ENCODE measurements at places on chromosomes 7 and 10. TPM values are rescaled to one million over a fixed set of nuclear protein-coding genes. Genes with fewer than 3 reads are reported as not detected.

DNA sequence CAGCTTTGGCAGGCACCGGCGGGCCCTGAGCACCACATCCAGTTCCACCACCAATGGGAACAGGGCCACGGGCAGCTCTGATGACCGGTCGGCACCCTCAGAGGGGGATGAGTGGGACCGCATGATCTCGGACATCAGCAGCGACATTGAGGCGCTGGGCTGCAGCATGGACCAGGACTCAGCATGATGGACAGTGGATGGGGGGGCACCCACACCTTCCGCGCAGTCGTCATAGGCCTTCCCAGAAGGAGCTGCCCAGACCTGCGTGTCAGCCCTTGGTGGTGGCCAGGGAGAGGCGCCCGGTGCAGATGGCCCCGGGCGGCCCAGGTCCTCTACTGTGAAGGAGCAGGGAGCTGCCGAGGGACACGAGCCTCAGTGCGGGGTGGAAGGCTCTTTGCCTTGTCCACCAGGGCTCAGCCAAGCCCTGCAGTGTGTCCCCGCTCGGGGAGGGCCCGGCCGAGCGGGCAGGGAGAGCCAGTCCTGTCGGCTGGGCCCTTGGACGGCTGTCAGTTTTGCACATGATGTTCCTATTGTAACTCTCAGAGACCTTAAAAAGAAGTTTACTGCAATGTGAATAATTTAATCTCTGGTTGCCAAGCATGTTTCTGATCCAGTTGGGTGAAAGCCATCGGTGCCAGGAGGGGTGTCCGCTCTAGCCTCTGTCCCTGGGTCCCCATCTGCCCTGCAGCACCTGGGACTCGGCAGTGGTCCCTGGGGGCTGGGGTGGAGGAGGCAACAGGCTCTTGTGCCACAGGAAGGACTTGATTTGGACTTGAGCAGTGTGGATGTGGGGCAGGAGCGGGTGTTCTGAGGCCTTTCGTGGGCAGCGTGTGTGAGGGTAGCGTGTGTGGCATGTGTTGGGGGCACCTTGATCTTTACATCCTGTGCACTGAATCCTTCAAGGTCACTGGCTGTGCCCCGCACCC, 12.6 kb downstream of the NACAD start:
- no peak for DNase-seq

- no peak for DNase-seq
These were observed 29.6 kb downstream of the WBP1L start for GRCh38 chr10:102773320-102773719.

DNA sequence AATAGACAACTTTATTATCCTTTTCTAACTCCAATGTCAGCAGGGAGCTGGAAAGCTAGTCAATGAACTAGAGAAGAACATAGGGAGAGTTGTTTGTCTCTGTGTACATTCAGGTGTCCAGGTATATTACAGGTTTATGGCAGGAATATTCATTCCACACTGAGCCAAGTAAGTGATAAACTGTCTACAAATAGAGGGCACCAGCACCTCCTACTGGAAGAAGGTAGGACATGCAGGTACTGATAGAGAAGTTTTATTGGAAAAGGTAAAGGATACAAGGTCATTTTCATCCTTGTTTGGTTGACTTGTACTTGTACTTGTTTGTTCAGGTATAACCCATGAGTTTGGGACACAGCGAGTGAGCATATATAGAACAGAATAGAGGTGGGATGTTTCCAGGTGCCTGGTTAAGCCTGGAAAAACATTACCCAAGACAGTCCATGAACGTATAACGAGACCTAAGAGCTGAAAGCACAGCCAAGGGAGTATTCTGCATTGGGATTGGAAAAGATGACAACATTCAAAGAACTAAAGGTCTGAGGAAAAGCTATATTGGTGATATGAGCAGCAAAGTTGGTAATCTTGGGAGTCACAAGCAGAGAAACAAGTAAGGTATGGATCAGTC, 61.4 kb upstream of the PPP1R3C start:
- DNase-seq, result peak; percentile 30

DNA sequence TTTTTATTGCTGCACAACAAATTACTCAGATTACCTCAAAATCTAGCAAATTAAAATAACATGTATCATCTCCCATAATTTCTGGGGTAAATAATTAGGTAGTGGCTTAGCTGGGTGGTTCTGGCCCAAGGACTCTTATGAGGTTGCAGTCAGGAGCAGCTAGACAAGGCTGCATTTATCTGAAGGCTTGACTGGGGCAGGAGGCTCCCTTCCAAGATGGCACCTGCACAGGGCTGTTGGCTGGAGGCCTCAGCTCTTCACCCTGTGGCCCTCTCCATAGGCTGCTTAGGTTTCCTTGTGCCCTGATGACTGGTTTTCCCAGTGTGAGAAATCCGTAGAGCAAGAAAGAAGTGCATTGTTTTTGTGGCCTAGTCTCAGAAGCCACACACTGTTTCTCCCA, 34.7 kb upstream of the ELFN1 start:
- no peak for DNase-seq

DNA sequence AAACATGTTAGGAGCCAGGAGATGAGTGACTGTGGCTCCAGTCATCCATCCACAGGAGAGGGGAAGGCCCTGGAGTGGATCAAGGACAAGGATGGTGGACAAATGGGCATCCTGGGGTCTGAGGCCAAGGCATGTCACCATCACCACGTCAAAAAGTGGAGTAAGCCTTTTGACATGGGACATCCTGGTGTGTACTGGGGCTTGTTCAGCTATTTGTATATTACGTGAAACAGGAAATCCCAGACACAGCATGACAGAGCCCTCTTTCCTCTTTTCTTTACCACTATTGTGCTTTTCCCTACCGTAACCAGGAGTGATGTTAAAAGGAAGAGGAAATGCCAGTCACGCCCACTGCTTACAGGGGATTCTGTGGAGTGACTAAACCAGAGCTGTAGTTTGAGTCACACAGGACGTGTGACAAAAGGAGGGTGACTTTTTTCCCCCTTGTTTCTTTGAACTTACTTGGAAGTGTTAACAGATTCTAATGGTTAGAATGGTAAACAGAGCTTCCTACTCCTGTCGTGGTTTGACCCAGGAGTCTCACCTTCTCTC, 15.4 kb downstream of the ACSL5 start:
- DNase-seq, result peak; percentile 68

- DNase-seq, result no peak
These were observed 40.4 kb upstream of the ZNF680 start for GRCh38 chr7:64603271-64603670.

- DNase-seq, result no peak
These were observed 15.2 kb downstream of the PDZD8 start for GRCh38 chr10:117360016-117360415.

DNA sequence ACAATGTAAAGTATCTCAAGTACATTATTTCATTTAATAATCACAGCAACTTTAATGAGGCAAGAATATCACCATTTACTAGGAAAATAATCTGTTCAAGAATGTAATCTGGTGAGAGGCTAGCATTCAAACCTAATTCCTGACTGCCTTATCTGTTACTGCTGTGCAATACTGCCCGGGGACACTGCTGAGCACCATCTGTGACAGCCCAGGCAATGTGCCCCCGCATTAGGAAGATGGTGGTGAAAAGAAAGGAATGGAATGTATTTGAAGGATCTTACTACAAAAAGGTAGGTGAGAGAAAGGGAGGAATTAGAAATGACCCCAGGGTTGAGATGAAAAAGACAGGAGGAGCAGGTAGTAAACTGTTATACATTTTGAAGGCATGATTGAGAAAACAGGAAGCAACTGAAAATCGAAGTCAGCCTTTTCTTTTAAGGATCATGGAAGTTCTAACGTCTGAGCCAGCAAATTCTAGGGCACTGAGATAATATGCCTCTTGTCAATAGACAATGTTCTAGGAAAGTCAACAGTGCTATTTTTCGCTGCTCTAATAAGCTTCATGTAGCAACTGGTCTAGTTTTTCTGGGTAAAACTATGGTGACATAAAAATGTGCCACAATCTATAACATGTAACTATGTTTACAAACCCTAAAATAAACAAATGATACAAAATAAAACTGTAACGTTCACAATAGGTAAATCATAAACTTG, 90.4 kb downstream of the ETV1 start:
- DNase-seq, result no peak

DNA sequence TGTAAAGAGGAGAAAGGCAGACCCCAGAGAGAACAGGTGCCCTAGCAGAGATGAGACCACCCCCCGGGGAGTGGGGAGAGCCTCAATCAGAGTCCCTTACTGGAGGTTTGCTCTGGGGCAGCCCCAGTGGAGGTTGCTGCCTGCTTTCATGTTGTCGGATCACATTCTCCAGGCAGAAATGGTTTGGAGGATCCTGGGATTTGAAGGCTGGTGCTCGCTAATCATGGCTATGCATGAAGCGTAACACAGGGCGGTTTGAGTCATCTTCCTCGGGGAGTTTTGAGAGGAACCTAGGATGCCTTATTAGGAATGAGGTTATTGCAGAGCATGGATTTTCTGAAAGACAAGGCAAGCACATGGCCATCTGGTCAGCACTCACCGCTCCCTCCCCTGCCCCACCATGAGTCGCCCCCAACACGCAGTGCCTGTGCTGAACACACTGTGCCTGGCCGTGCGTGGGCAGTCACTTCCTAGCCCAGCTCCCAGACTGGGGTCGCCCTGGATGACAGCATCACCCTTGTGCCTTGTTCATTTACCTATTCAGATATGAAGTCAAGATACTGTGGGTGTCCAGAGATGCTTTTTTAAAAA, 319.9 kb downstream of the DPP6 start:
- DNase-seq, result no peak

- DNase-seq, result no peak
These were observed 36.9 kb downstream of the CAPZA2 start for GRCh38 chr7:116899308-116899707.

DNA sequence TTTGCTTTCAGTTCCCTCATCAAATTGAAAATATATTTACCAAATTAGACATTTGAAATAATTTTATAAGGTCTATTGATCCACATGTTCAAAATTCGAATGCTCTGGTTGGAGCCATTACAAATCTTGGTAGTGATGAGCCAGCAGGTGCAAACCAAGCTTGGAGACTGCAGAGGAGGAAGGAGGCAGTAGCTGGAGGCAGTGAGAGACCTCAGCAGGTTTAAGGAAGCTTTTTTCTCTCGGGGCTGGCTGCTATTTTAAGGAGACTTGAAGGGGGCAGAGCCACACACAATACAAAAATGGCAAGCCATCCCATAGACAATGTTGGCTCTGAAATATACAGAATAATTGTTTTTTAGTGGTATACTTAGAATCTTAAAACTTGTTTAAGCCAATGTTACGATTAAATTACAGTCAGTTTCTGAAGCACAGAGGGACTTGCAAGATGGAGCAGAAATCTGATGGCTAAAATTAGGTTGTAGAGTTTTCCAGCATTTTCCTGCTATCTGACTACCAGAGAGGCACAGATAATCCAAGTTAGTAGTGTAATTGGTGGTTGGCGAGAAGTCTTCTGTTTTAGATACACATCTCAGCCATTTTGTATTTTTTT, 185.8 kb downstream of the SNX10 start:
- no peak for DNase-seq

DNA sequence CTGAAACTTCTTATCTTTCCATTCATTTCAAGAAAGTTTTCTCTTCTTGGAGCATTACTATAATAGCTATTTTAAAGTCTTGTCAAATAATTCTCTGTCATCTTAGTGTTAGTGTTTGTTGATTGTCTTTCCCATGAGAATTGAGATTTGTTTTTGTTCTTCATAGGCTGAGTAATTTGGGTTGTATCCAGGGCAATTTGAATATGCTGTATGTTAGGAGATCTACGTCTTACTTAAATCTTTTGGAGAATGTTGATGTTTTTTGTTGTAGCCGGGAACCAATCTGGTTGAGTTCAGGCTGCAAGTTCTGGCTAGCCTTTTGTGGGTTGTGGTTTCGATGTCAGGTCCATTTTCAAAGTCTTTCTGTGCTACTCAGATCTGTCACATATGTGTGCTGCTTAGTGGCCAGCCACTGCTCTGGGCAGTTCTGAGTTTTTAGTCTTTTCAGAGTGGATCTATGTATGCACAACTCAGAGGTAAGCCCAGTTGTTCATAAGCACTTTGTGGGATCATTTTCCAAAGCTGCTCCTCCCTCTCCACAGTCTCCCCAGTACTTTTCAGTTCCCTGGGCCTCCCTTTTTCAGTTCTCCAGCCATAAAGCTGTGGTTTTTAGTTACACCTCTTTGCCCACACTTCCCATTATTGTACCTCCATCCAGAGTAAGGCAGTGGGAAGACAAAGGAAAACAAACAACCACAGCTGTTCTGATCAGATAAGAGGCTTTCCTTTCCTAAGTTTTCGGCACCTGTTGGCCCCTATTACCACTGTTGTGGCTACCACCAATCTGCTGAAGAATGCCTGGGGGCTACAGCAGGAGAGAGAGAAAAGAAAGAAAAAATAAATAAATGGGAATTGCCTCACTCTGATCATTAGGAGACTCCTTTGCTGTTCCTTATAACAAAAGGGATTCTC, 4.7 kb upstream of the CCNJ start:
- peak; percentile 6 for DNase-seq

- peak; percentile 88 for DNase-seq
These were observed 33.1 kb downstream of the GPRIN2 start for GRCh38 chr10:46523119-46523961.

- DNase-seq, result no peak
These were observed 76.9 kb downstream of the CYP51A1 start for GRCh38 chr7:92057375-92057774.

NME8 gene
- not detected for total RNA-seq

PIP gene
- total RNA-seq, result not detected

PIK3CG gene
- not detected for total RNA-seq

SPOCK2 gene
- 0.29 TPM for total RNA-seq

IKZF5 gene
- 1.9 TPM for total RNA-seq
